T-helper 2 cell (primary cell): ENCODE measurements at places on chromosomes 6 and 20.

- no peak for DNase-seq
Observed at GRCh38 chr20:31653561-31653960, 15.8 kb downstream of the COX4I2 start.

GRCh38 chr6:141988954-141989705 lies 143.6 kb upstream of the GJE1 start:
- no peak for DNase-seq

- DNase-seq: no peak
Observed at GRCh38 chr6:51025082-51025777, 206.6 kb downstream of the TFAP2B start.

DNA sequence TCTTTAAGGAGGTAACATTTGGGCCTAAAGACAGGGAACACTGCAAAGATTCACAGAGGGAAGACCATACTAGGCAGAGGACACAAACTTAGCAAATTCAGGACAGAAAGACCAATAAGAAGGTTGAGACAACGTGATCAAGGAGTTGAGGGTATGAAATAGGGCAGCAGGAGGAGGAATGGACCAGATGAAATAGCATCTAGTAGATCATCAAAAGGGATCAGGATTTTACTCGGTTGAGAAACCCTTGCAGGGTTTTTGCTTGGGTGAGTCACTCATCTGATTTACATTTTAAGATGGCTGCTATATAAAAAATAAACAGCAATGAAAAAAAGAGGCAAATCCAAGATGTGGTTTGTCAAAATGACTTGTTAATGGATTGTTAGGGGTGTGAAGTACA lies 4.7 kb downstream of the BCLAF1 start:
- no peak for DNase-seq

GRCh38 chr6:657743-658142 lies 843 bp upstream of the HUS1B start:
- DNase-seq: no peak

- no peak for DNase-seq
Observed at GRCh38 chr6:150713931-150714330, 114.2 kb downstream of the PLEKHG1 start.

GRCh38 chr20:3753098-3753497 lies 14.5 kb downstream of the ADISSP start:
- peak; percentile 39 for DNase-seq

DNA sequence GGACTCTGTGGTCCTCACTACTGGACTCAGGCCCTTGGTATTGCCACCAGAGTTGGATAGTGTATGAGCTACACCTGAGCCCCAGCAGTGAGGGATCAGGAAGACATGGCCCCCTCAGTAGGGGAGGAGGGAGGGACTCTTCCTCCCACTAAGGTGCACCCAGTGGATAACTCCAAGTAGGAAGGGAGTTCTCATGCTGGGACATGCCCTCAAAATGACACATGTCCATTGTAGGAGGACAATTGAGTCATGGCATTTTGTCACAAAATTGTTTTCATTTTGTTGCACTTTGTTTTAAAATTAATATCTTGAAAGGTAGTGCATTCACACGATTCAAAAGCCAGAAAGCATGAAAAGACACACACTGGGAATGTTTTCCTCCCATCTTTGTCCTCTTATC lies 127.2 kb downstream of the FOXO3 start:
- no peak for DNase-seq

- DNase-seq: no peak
Observed at GRCh38 chr20:37202267-37202943, 23.1 kb upstream of the MROH8 start.

- DNase-seq: peak; percentile 33
Observed at GRCh38 chr6:169805242-169805838, 53.9 kb downstream of the ERMARD start.

- DNase-seq: no peak
Observed at GRCh38 chr6:14880052-14880451, 365.8 kb upstream of the JARID2 start.

- DNase-seq: peak; percentile 54
Observed at GRCh38 chr6:79941489-79942151, 5.7 kb downstream of the ELOVL4 start.

DNA sequence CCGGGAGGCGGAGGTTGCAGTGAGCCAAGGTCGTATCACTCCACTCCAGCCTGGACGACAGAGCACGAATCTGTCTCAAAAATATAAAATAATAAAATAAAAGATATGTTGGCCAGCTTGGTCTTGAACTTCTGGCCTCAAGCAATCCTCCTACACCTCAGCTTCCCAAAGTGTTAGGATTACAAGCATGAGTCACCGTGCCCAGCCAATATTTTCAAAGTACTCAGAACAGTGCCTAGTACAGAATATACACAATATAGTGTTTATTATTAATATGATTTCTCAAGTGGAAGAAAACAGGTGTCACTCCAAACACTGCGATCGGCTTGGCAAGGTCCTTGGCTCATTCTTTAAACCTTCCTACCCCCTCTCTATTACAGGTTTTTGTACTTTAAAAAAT lies 3.1 kb downstream of the FAM210B start:
- no peak for DNase-seq

GRCh38 chr20:57435498-57436222 lies 44.5 kb downstream of the RBM38 start:
- DNase-seq: no peak

- DNase-seq: no peak
Observed at GRCh38 chr6:116059713-116060571, 749 bp downstream of the FRK start.

DNA sequence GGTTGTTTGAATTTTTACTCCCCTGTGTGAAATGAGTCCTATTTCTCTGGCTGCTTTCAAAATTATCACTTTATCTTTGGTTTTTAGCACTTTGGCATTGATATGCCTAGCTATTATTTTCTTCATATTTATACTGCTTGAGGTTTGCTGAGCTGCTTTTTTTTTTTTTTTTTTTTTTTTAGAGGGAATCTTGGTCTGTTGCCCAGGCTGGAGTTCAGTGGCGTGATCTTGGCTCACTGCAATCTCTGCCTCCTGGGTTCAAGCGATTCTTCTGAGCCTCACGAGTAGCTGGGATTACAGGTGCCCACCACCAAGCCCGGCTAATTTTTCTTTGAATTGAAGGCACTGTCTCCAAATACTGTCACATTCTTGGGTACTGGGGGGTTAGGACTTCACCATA lies 40.6 kb downstream of the STXBP5 start:
- no peak for DNase-seq

DNA sequence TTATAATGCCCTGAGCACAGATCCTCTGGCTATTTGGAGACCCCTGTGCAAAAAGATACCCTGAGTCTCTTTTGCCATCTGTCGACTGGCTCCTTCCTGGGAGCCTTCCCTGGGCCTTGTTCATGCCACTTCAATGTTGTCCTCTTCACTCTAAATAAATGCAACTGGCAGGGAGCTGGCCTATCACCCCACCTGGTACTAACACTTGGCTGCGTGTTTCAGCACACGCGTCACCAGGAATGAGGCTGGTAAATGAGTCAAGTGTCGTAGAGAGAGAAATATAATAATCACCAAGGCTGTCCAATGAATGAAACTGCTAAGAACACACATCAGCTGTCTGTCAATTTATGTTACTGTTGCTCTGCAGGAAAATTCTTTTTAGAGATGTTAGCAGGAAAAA lies 374.6 kb upstream of the JARID2 start:
- DNase-seq: no peak

GRCh38 chr6:46661483-46661882 lies 8.7 kb downstream of the SLC25A27 start:
- no peak for DNase-seq

- DNase-seq: no peak
Observed at GRCh38 chr20:8365634-8366033, 233.6 kb downstream of the PLCB1 start.

GRCh38 chr6:72984981-72985665 lies 240.2 kb downstream of the KHDC1L start:
- DNase-seq: no peak

- no peak for DNase-seq
Observed at GRCh38 chr20:60820149-60820548, 431.9 kb upstream of the CDH4 start.

GRCh38 chr6:56724455-56724854 lies 81.8 kb upstream of the DST start:
- no peak for DNase-seq

DNA sequence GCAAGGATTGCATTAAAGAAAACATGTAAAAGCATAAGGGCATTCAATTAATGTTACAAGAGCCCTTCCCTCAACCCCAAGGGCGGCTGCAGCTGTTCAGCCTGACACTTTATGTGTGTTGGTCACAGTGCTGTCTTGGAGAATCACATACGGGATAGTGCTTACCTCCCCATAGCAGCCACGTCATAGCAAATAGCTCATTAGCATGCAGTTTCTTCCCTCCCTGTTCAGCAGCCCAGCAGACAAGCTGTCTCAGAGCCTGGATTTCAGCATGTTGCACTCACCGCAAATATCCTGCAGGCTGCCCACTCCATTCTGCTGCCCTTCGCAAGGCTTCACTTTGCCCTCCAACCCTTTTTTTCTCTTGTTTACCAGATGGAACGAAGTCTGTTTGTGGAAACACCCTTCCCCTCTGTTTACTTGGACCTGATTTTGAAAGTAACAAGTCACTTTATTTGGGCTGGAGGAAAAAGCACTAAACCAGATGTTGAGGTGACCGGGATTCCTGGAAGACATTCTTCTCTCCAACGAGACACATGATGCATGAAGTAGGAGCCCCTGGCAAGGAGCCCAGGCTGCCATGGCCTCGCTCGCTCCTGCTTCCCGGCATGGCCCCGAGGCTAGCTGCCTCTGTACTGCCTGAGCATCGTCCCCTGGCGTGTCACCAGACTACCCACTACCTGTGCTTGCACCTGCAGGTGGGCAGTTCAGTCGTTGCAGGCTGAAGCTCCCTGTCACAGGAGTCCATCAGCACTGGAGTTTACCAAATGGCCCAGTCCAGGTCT lies 151.6 kb upstream of the GMDS start:
- no peak for DNase-seq

DNA sequence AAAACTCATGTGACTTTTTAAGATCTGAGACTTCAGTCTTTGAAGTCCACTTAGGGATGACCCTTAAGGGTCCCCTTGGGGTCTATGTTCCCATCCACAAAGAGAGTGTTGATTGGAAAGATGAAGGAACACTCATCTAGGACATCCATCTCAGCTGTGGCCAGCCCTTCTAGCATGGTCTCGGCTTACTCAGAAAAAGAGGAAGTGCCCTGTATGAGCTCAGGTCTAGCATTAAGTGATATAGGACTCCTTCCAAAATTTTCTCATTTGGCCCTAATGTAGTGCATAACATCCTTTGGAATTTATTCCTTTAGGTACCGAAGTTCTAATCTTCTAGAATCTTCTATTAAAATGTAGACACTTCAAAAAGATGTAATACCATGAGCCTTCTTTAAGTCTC lies 77.4 kb downstream of the NDUFAF5 start:
- DNase-seq: no peak

DNA sequence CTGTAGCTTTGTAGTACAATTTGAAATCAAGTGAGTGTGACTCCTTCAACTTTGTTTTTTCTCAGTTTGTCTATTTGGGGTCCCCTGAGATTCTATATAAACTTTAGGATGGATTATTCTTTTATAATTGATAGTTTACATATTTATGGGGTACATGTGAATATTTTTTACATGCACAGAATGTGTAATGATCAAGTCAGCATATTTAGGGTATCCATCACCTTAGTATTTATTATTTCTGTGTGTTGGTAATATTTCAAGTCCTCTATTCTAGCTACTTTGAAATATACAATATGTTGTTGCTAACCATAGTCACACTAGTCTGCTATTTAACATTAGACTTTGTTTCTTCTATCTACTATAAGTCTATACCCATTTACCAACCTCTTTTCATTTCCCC lies 50.3 kb downstream of the PLCG1 start:
- no peak for DNase-seq
